ENCODE measurements at places on chromosomes 7 and 10.

DNA sequence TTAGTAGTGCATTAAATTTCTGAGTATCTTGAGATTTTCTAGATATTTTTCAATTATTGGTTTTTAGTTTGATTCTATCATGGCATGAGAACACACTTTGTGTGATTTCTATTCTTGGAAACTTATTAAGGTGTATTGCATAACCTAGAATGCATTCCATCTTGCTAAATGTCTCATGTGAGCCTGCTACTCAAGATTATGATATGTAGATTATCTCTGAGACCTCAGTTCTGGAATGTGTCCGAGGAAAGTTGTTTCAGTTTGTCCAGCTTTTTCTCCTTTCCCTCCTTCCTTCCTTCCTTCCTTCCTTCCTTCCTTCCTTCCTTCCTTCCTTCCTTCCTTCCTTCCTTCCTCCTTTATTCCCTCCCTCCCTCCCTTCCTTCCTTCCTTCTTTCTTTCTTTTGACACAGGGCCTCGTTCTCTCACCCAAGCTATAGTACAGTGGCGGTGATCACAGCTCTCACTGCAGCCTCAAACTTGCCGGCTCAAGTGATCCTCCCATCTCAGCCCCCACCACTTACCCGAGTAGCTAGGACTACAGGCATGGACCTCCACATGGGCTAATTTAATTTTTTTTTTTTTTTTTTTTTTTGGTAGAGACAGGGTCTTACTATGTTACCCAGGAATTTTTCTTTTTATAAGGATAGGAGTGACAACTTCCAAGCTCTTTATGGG lies 7.6 kb downstream of the ITPRID1 start:
- DNase-seq: no peak

DNA sequence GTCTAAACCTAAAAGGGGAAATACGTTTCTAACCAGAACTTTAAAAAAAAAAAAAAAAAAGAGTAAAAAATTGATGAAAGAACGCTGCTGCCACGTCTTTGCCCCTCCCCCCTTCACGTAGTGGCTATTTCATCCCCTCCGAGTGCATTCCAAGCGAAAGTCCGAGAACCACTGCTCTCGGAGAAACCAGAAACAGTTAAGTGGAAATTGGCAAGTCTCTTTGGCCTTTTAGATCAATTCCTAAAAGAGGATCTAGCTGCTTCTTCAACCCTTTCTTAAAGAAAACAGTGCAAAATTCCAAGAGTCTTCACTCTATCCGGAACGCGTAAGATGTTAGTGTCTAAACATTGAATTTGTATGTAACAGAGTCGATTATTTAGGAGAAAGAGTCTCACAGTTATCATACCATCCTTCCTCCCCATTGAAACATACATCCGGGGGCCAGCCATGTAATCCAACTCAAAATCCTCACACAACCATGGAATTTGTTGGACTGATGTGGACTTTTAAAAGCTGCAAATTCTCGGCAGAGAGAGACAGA lies 1.1 kb downstream of the P4HA1 start:
- peak; percentile 61 for DNase-seq

GRCh38 chr10:75048669-75049098 lies 62.8 kb upstream of the SAMD8 start:
- peak; percentile 17 for DNase-seq

DNA sequence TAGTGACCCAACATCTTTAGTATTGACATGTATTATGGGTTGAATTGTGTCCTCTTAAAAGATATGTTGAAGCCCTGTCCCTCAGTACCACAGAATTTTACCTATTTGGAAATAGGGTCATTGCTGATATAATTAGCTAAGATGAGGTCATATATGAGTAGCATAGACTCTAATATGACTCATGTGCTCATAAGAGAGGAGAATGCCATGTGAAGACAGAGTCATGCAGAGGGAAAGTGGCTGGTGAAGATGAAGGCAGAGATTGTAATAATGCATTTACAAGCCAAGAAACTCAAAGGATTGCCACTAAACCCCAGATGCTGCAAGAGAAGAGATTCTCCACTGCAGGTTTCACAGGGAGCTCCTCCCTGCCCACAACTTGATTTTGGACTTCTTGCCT lies 496.4 kb downstream of the KIF20B start:
- no peak for DNase-seq

GRCh38 chr7:149385195-149385950 lies 75.5 kb downstream of the ZNF777 start:
- no peak for DNase-seq

All from H7 (cell line).